Pancreas (tissue), 10 donors: ENCODE measurements at places on chromosomes 11 and 22.

- peak; percentile 94 for DNase-seq
Observed at GRCh38 chr22:27372969-27373670, 428.4 kb downstream of the MN1 start.

DNA sequence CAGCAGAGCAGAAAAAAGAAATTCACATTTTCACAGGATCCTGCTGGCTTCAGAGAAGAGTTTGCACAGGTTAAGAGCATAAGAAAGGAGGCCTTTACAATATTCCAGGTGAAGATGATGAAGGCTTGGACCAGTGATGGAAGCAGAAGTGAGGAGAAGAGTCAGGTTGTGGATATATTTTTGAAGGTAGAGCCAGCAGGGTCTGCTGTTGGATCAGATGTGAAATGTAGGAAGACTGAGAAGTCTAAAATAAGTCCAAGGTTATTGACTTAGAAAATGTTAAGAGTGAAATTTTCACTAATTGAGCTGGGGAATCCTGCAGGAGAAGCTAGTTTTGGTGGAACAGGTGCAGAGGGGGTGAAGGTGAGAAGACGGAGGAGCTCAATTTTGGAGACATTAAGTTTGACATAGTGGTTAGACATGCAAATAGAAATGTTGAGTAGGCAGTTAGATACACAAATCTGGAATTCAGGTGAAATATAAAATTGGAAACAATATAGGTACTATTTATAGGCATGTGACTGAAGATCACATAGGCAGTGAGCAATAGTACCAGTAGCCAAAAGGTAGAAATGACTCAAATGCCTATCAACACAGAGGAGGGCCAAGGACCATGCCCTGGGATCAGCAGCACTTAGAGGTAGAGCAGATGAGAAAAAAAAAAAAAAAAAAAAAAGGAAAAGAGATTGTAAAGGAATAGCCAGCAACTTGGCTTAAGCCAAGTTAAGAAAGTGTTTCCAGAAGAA is 252.0 kb downstream of the AASDHPPT start:
- DNase-seq, result no peak

- no peak for DNase-seq
Observed at GRCh38 chr11:67194096-67194495, 72.2 kb upstream of the GRK2 start.

- no peak for DNase-seq
Observed at GRCh38 chr11:112902361-112903011, 58.7 kb upstream of the NCAM1 start.

DNA sequence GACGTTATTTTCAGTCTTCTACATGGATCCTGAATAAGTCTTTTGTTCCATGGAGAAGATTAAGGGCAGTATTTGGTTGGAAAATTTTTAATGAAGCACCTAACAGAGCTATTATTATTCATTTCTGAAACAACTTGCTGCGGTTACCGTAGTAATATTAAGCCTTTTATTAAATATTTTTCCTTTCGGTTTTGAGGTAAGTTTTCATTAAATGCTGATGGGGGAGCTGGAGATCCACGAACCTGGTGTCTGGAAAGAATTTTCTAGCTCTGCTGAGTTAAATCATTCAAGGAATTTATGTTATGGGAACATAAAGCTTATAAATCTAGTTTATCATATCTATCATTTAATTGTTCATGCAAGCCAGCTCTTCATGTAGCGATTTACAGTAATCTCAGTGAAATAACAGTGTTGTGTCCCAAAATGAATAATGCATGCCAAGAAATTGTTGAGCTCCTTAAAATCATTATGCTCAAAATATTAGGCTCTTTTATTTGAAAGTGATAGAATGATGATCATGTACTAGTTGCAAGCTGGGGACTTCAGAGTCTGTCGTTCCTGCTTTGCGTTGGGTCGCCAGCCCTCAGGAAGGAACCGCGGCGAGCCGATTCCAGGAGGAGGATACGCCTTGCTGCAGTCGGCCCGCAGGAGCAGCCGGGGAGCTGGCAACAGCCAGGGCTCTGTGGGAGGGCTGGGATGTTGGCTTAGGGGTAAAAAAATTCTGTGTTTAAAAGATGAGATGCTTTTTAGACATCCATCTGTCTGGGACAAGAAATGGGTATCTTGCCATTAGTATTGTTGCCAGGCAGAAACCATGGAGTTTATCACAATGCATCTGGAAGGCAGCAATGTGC is 83.1 kb downstream of the TBC1D22A start:
- DNase-seq, result no peak

DNA sequence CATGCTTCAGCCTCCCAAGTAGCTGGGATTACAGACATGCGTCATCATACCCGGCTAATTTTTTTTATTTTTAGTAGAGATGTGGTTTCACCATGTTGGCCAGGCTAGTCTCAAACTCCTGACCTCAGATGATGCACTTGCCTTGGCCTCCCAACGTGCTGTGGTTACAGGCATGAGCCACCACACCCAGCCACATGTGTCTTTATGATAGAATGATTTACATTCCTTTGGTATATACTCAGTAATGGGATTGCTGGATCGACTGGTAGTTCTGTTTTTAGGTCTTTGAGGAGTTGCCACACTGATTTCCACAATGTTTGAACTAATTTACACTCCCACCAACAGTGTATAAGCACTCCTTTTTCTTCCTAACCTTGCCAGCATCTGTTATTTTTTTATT is 276.2 kb downstream of the METTL15 start:
- DNase-seq, result no peak

DNA sequence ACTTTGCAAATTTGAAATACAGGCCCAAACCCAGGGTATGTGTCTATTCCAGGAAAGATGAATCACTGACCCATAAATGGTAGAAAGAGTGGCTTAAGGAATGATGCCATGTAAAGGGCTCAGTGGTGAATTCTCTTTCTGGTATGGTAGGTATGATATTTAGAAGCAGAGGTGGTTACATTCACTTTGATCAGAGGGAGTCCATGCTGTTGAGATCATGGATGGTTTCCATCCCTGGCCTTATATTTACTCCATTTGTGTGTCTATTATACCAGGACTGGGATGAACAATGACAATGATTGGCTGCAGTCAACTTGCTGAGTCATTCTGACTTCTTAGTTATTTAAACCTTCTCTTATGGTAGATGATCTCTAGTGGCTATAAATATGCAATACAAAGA is 419.8 kb upstream of the LRRC4C start:
- DNase-seq, result no peak

DNA sequence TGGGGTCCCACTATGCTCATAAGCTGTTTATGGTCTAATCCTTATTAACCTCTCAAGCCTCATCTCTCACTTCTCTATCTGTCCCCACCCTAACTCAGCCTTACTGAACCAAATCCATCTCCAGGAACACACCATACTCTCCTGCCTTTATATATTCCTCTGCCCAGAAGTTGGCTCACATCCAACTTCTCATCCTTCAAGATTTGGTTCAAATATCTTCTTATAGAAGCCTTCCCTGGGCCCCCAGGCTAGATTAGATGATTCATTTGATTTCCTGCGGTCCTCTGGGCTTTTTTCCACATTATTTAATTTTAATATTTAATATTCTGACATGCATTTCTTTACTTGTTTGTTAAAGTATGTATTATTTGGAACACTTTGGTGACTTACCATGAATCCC is 23.2 kb downstream of the MEI1 start:
- no peak for DNase-seq

GRCh38 chr22:45413013-45413367 is 409 bp downstream of the SMC1B start:
- no peak for DNase-seq

- no peak for DNase-seq
Observed at GRCh38 chr11:5611627-5612026, 13.2 kb upstream of the TRIM34 start.

DNA sequence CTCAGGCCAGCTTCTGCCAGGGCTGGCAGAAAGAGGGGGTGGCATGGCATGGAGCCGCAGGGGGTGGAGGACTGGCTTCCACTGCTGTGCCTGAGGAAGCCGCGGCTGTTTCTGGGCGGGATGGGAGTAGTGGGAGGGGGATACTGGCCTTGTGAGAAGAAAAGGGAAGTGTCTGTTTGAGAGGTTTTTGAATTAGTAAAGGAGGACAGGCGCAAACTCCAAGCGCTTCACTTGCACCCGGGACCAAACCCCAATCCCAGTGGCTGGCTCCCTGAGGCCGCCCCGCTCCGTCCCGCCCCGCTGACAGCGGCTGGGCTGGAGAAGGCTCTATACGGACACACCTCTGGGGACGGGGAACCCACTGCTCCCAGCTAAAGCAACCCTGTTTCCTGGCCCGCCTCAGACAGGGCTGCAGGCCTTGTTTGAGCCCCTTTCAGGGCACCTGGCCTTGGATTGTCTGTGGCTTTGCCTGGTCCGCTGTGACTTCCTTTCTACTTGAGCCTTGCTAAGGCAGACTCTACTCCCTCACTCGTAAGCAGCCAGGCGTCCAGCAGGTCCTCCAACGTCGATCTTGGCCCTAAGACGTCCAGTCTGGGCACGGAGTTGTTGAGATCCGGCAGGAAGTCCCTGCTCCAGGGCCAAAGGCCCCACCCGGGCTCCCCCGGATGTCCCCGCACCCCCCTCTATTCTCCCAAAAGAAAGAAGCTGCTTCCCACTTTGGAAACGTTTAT is 2.2 kb downstream of the APOA1 start:
- no peak for DNase-seq

- no peak for DNase-seq
Observed at GRCh38 chr11:66967670-66968425, 7.3 kb upstream of the C11orf86 start.

DNA sequence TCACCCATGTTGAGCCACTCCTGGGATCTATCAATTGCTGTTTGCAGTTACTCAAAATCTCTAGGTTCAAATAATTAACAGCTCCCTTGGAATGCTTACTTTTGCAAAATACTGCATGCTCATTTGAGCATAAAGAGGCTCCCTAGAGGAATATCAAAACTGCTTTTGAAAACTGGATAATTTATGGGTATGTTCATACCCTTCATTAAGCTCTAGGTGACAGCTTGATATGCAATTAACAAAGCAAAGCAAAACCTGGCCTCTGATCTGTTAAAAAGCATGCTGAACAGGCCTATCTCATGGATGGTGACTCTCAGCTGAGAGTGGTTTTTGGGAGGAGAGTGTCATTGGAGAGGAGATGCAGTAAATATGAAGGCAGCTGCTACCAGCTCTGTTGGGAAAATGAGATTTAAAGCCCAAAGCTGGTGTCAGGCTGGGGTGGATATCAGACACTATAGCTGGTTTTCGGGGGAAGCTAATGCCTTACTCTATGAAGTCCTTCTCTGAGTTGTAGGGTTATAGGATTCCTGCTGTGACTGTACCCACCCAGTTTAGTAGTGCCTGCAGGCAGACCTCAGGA is 110.9 kb downstream of the RASSF10 start:
- DNase-seq, result no peak

GRCh38 chr22:31625661-31626426 is 36.2 kb downstream of the PISD start:
- peak; percentile 63 for DNase-seq

DNA sequence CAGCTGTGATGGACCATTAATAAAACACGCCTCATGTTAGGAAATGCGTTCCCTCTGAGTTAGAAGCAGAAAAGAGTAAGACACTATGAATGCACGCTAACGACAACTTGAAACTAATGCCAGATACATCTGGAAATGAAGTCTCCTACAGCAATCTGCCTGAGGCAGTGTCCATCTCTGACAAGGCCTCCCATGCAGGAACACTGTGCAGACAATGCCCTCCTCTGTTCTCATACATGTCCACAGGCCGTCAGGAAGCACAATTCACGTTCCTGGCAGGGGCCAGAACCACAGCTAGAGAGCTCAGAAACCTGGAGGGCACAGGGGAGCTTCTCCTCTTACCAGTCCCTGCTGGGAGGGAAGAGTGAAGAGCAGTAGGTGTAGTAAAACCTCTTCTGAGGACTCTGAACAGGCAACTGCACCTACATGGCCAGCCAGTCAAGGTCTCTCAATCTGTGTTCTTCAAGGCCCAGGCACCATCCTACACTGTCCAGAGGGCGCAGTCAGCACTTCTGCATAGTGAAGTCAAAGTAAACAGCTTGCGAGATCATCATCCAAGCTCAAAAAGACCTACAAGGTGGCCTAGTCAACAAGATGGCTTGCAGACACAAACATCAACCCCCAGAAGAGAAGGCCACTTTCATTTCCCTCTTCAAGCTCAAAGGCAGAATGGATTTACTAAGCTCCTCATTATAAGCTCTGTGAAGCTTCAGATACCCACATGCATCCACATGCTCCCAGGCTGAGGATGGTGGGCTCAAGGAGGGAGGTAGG is 41.5 kb upstream of the CYP2D6 start:
- no peak for DNase-seq

DNA sequence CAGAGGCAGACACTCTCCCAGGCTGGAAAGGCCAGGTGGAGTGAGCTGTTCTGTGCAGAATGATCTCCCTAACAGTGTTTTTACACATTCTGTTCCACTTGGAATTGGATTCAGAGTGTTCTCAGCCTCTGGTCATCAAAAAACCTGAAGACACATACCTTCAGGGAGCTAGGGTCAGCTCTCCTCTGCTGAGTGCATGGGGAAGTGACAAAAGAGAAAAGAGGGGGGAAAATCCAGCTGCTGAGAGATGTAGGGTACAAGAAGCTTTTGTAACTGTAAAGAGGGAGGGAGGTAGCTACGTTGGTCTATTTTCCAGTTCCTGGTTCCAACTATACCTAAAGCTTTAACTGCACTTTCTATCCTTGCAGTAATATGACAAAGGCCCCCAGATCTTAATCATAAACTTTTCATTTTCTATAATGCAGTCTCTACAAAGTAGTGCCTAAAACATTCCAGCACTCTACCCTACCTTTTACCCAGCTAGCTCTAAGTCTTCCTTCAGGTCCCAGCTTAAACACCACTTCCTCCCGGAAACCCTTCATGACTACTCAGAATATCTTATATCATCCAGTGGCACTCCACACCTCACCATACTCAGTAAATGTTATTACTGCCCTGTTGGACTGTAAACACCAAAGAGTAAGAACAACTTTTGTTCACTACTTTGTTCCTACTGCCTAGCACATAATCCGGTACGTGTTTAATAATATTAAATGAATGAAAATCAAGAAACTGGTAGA is 9.2 kb downstream of the MAPK1 start:
- DNase-seq, result no peak

DNA sequence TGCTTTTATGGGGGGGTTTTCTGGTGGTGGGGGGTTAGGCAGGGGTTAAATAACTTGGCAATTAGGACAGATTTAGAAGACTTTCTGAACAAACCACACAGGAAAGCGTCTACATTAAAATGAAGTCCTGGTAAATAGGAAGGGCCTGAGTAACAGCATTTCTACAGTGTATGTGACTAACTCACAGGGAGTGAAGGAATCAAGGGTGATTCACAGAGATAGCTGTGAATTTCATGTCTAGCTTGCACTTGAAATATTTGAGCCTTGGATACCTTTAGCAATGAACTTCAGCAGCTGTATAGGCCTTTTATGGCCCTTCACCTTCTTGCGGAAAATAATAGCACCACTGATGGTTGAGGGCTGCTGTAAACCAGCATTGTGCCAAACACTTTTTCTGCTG is 26.1 kb upstream of the LDHA start:
- DNase-seq, result no peak

- DNase-seq, result no peak
Observed at GRCh38 chr11:109911488-109911887, 181.7 kb upstream of the ZC3H12C start.
